ENCODE measurements at places on chromosomes 1 and 21.

DNA sequence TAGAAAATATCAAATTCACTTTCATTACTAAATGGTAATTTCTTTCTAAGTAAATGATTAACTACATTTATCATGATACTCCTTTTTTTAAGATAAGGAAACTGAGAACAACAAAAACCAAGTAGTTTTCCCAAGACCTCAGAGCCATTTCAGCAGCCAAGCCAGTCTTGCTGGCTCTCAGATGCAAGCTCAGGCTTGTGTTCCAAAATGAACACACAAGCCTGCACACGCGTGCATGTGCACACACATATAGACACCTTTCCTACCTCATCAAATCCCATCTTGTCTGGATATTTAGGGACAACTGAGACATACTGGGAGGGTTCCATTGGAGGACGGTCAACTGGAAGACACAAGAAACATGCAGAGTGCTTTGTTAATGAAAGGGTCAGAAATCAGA is 83.0 kb downstream of the COLGALT2 start:
- DNase-seq = no peak

DNA sequence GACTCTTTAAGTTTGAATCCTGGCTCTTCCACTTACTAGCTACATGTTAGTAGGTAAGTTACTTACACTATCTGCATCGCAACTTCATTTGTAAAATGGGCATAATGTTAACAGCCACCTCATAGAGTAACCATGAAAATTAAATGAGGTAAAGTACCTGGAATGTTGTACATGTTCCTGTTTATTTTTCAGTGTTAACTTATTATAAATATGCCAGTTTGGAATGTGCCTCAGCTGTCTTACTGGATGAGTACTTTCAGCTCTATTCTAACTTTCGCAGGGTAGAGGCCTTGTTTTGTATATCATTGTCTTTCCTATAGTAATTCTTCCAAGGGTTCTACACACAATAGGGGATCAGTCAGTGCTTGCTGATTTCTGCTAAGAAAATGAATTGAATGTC is 167.4 kb downstream of the DUSP10 start:
- DNase-seq = no peak

DNA sequence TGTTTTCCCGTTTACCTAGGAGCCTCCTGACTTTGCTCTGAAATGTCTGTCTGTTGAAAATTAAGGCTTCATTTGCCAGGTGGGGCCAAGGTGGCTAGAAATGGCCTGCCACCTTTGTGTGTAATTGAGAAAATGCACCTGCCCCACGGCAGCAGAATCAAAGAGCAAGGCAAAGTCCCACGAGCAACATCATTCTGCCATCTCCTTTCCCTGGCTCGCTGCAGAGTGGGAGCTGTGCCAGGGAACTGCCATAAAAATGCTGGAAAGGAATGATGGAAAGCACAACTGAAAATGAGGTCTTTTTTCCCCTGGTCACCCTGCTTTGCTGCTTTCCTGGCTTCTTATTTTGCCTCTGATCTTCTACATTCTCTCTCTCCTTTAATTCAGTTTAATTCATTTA is 5.5 kb upstream of the OLFML2B start:
- DNase-seq = no peak

DNA sequence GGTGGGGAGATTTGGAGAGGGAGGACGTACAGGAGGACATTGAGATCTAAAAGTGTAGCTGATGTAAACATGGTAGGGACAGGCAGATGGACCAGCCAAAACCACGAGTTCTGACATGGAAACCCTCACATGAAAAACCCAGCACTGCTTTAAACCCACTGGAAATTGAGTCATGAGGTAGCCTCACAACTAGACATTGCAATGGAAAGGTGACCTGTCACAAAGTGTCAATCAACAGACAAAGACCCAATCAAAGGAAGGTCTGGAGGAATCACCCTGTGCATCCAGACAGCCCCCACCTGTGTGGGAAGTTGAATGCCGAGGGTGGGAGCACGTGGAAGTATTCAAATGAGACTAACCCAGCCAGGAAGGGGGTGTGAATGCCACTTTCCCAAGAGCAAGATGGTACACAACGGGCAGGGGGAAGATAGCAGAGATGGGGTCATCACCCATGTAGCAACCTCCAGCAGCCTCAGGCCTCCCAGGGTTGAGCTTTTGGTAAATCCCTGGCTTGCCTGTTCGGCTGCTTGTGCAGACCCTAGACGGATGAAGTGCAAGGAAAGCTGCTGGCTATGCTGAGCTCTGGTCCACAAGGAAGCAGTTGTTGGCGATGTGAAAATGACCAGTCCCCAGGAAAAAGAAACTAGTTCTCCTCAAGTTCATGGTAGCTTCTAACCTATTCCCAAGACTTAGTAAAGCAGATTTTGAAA is 5.6 kb downstream of the FCMR start:
- DNase-seq = no peak

DNA sequence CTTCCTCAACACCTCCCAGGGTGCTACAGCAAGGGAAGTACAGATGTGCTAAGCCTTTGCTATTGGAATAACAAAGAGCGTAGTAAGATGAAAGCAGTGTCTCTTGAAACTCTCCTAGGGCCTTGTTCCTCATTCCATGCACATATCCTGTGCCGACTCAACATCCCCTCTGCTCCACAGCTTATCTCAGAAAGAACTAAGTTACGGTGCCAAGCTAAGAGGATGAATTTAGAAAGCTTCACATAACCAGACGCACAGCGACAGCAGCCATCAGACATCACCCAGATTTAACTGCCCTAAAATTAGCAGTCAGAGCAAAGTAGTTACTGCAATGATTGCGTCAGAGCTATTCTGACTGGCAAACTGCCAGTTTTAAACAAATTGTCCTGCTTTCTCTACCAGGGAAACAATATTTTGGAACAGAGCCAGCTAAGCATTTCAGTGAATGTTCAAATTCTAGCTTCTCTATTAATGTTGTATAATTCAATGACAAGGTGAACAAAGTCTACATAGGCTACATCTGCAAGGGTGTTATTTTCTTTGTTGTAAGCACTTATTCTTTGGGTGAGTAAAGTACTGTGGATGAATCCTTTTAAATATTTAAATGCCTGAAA is 9.5 kb downstream of the SIPA1L2 start:
- peak; percentile 59 for DNase-seq

- DNase-seq = no peak
Measured at GRCh38 chr1:233359431-233359830, 31.9 kb downstream of the MAP3K21 start.
